ENCODE measurements at places on chromosomes 13 and 19.

DNA sequence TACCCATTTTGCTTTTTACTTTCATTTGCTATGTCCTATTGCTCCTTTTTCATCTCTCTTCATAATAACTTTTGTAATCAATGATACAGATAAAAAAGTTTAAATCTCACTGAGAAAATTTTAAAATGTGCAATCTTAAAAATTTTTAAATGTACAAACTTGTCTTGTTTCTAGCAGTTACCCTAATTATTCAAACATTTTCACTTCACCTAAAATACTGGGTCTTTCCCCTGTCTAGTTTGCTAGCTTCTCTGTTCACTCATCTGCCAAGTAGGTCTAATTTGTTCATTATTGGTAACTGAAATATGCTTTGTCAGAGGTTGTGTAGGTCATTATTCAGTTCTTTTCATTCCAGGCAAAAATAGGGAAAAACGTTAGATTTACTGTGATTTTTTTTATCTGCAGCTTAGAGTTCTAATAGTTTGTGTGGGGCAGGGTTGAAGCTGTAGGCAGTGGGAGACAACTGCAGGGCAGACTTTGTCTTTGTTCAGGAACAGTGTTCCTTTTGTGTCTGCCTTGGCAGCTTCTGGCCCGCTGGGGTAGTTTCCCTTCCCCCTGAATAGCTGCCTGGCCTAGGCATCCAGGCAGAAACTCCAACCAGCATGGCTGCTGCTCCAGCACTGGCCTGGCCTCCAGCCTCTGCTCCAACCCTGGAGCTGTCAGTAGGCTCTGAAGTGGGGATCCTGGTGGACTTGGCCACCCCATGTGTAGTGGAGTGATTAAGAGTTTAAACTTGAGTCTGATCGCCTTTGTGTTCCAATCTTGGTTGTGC lies 48.5 kb downstream of the WDFY2 start:
- DNase-seq = no peak

DNA sequence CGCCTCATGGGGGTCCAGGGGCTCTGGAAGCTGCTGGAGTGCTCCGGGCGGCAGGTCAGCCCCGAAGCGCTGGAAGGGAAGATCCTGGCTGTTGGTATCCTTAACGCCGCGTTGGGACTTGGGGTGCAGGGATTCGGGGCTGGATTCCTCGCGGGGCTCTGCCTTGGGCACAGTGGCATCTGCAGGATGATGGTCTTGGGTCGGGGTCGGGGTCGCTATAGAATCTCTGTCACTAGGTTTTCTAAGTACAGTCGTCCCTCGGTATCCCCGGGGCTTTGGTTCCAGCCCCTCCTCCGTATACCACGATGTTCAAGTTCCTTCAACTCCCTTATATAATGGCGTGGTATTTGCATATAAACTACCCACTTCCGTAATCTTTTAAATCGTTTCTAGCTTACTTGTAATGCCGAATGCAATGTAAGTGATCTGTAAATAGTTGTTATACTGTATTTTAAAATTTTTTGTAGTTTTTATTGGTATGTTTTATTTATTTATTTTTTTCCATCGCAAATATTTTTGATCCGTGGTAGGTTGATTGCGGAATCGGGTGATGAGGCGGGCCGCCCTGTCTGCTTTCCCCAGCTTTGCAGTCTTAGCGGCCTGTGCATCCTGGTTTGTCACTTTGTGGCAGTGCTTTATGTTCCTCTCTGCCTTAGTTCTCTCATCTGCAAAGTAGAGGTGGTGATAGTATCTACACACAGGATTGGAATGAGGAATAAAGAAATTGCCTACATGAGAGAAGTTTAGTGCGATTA lies 606 bp downstream of the ERCC5 start:
- DNase-seq = peak; percentile 26

DNA sequence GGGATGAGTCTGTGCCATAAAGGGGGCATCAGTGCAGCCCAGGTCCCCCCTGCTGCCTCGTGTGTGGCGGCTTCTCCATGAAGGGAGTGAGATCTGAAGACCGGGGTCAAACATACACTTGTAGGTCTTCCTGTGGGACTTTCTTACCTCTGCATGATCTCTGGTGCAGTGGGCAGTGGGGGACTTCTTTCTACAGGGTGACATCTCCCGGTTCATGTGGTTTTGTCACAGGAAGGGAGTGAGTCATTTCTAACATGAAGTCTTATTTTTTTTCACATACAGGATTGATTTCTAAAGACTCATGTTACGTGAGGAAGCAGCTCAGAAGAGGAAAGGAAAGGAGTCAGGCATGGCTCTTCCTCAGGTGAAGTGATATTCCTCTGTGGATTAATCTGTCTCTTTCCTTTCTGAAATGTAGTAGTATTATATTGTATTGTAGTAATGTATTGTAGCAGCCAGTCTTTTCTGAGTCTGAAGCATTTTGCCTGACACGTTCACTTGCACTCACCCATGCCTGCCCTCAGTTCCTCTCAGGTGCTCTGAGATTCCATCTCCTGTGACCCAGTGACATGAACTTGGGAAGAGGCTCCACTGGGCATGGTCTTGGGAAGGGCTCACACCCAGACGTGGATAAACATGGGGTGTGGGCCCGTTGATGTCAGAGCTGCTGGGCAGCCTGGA lies 15.7 kb downstream of the ZNF808 start:
- DNase-seq = no peak

GRCh38 chr19:38277969-38278680 lies 13.8 kb downstream of the SPINT2 start:
- no peak for DNase-seq

DNA sequence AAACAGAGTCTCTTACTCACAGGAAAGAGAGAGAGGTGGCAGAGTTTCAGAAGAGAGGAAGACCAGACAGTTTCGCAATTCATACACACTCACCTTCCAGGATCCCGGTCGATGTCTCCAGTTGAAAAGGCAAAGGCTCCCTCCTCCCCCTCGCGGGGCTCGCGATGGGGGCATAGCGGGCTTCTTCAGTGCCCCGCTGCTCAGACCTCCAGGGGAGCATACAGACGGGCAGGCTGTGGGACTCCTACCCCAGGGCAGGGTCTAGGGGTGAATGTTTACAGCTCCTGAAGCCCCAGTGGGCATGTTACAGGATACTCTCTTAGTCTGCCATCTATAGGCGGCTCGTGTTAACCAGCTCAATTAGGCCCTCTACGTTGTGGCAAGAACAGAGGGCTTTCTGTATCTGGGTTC lies 139.2 kb downstream of the SLITRK5 start:
- no peak for DNase-seq

- no peak for DNase-seq
Measured at GRCh38 chr13:23701636-23702035, 131.4 kb downstream of the TNFRSF19 start.

- DNase-seq = no peak
Measured at GRCh38 chr19:49687150-49687549, 2.2 kb upstream of the ADM5 start.

DNA sequence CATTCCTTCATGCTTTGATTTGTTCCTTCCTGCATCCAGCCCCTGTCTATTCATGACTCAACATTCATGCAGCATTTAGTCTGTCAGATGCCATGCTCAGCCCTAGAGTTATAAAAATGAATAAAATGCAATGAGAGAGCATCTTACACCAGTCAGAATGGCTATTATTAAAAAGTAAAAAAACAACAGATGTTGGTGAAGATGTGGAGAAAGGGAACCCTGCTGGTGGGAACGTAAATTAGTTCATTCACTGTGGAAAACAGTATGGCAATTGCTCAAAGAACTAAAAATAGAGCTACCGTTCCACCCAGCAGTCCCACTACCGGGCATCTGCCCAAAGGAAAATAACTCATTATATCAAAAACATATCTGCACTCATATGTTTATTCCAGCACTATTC lies 70.0 kb upstream of the GTF3A start:
- no peak for DNase-seq

- DNase-seq = no peak
Measured at GRCh38 chr19:17404015-17404414, 1.4 kb downstream of the BST2 start.

- DNase-seq = no peak
Measured at GRCh38 chr13:74258961-74259360, 124.8 kb upstream of the KLF12 start.

DNA sequence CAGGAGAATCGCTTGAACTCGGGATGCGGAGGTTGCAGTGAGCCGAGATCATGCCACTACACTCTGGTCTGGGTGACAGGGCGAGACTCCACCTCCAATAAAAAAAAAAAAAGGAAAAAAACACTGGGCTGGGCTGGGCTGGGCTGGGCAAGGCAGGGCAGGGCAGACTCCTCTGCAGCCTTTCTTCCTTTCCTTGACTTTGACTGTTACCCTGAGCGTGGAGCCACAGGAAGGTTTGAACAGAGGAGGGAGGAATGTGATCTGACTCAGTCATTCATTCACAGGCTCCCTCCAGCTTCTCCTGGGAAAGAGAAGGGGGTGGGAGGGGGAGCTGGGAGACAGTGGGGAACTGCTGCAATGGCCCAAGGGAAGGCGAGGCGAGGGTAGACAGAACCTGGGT lies 2.7 kb upstream of the ACTN4 start:
- no peak for DNase-seq

GRCh38 chr13:38223089-38223488 lies 126.6 kb upstream of the UFM1 start:
- no peak for DNase-seq

- no peak for DNase-seq
Measured at GRCh38 chr19:13117176-13117771, 734 bp upstream of the TRMT1 start.

GRCh38 chr13:45391926-45392325 lies 26.2 kb downstream of the SLC25A30 start:
- DNase-seq = no peak

DNA sequence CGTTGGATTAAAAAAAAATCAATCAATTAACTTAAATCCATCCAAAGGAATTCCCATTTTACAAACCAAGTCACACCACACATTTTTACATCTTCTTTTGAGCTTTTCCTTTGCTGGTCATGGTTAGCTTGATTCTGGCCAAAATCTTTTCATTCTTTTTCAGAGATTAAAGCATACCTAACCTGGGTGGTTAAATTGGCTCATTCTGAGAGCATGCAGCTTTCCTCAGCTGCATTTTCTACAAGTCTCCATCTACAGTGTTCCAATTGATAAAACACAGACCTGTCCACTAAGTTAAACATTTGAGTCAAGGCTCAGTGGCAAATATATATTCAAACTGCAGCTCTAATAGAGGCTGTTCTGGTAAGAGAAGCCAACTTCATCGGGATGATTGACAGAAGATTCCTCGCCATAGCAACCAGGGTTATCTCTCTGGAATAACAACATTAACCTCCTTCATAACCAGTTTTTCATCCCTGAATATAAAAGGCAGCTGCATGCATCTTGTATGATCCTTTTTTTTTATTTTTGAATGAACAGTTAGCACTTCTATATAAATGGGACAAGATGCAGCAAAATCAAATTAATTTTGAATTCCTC lies 106.2 kb downstream of the DNAJC15 start:
- DNase-seq = no peak

DNA sequence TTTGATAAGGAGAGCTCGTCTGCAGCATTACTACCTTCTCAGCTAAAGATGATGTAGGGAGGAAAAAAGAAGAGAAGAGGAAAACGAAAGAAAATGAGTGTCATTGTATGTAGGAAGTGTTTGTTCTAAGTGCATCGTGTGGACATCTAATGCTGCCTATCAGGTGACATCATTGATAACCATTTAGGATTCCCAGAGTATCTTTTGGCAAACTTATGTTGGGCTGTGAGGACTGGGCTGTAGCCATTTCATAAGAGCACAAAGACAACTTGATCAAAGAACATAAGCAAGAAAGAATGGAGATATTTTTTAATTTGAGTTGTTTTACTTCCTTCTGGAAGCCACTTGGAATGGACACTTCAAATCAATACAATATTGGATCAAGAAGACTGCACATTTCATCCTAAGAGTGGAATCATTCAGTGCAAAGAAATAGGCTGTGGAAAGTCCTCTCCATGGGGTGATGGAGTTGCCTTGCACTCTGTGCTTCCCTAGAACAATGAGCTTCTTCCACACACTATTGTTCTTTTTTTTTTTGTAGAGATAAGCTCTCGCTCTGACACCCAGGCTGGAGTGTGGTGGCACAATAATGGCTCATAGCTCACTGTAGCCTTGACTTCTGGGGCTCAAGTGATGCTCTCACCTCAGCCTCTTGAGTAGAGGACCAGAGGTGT lies 52.4 kb upstream of the UBL3 start:
- no peak for DNase-seq

DNA sequence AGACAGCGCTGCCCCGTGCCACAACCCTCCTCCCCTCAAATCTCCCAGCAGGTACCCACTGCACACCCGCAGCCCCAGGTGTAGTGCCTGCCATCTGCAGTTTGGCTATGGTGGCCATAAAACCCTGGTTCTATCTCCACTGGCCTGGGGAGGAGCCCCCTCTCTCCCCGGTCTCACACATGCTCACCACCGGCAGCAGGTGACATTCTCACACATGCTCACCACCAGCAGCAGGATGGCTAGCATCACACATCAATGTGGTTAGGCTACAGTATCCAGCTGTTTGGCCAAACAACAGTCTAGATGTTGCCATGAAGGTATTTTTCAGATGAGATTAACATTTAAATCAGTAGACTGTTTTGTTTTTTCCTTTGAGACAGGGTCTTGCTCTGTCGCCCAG lies 31.1 kb downstream of the ELL start:
- DNase-seq = no peak

Measured in urinary bladder (tissue), 4 donors.